ENCODE measurements at places on chromosomes 5 and 9.

DNA sequence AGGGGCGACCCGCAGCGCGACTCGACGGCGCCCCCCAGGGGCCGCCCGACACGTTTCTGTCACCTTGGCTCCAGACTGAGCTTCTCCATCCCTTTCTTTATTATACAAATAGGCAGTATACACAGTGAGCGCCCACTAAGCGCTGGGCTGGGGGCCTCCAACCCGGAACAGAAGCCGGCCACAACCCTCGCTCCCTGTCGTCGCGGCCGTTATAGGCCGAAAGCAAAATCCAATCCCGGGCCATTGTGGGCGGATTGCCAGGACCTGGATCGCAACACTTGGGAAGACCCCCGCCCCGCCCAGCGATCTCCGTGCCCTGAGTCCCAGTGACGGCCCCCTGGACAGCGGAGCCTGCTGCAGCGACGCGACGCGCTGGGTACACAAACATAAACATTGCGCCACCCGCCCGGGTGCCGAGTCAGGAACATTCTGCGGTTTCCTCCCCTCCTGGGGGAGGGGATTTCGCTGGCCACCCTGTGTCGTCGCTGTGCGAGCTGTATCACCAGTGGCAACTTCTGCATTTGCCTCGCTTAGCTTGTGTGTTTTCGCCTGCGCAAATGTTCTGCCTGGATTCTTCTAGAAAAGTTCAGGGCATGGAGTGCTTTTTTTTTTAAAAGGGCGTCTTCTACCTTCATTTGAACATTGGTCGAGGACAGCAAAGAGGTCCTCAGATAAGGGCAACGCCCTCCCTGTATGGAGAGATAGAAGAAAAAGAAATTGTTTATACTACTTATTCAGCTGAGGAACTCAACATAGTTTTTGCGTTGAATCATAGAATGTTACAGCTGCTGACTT is 1.3 kb upstream of the DUSP1 start:
- peak; percentile 54 for DNase-seq

- no peak for DNase-seq
Measured at GRCh38 chr5:42057254-42057690, 132.2 kb downstream of the FBXO4 start.

DNA sequence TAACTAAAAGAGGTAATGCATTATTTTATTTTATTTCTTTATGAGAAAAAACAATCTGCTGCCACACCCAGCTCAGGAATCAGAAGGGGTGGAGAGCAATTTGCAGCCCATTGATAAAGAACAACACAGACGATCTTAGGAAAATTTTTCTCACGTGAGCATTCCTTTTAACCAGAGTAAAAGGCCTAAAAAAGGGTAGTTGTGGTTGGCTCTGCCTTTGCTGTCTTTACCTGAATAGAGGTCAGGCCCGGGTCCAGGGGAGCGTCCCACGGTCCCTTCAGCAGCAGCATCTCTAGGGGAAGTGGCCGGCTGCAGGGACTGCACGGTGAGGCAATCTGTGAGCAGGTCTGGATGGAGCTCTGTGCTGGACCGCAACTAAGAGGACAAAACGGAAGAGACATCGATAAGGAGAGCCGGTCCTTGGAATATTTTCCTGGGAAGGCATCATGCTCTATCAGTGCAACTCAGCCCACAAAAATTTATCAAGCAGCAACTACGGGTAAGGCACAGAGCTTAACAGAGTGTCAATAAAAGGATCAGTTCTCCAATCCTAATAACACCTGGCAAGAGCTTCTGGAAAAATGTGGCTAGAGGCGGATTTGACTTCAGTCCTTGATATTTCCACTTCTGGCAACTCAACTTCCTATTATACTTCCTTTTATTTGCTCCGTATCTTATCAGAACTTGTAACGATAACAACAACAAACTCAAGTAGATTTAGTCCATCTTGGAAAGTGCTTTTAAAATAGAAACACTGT is 372.8 kb upstream of the RFX3 start:
- DNase-seq: no peak

- no peak for DNase-seq
Measured at GRCh38 chr5:176180339-176180738, 57.9 kb upstream of the SIMC1 start.

GRCh38 chr9:3906437-3907213 is 380.8 kb upstream of the RFX3 start:
- no peak for DNase-seq

- DNase-seq: no peak
Measured at GRCh38 chr9:9061627-9062026, 1262.0 kb upstream of the DMAC1 start.

GRCh38 chr5:16431490-16431889 is 34.1 kb downstream of the ZNF622 start:
- no peak for DNase-seq

DNA sequence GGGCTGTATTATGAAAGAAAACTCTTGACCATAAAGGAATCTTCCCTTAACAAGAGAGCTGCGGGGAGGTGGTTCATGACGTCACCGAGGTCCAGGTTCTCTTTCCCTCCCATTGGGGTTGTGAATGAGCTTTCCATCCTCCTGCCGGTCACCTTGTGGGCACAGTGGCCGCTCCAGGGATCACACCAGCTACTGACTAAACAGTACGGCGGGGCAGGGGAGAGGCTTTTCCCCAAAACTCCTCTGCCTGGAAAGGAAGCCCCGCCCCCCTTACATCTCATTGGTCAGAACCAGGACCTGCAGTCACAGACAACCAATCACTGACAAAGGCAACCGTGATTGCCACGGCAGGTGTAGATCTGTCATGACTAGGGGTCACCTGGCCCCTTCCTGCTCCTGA is 35.6 kb downstream of the ROR2 start:
- no peak for DNase-seq

GRCh38 chr5:158431369-158432029 is 572.6 kb upstream of the CLINT1 start:
- no peak for DNase-seq

- DNase-seq: no peak
Measured at GRCh38 chr9:20505574-20505973, 116.7 kb downstream of the MLLT3 start.

GRCh38 chr5:32869216-32869615 is 158.1 kb downstream of the NPR3 start:
- no peak for DNase-seq

DNA sequence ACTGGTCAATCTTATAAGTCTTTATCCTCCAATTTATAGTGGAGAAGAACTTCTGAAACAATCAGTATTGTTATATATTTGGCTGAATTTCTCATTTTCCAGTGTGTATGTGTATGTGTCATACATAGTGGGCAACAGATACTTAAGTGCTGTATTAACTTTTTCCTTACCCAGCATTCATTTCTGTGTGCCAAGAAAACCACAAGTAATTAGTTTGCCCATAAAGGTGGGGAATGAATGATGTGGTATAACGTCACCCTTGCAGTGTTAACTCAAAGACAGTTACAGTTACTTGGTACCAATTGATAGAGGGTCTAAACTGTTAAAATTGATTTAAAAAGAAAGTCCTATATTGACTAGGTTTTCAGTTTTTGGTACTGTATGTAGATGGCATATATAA is 2.0 kb downstream of the OGN start:
- no peak for DNase-seq

DNA sequence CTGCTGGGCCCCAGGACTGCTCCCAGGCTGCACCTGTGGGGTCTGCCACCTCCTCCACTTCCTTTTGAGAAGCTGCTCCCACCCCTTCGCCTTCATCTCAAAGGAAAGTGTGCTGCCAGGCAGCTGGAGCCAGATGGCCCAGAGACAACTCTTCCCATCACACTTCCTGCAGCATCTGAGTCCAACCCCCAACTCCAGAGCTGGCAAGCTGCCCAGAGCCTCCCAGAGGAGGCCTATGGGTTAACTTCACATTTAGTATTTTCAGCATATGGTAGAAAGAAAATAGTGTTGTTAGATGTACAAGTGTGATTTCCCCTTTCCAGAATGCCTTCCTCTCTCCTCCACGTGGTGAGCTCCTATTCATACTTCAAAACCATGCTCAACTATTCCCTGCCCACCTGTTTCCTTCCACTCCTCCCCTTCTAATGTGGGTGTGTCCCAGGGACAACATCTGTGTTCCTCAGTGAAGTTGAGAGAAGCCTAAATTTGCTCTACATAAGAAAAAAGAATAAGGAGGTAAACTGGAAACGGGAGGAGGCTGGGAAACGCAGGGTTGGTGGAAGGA is 38.6 kb upstream of the KCNMB1 start:
- DNase-seq: no peak

GRCh38 chr5:117652036-117652957 is 1077.7 kb upstream of the SEMA6A start:
- no peak for DNase-seq

- DNase-seq: no peak
Measured at GRCh38 chr5:119255571-119256356, 100.1 kb upstream of the TNFAIP8 start.

GRCh38 chr5:112614986-112615385 is 122.7 kb upstream of the APC start:
- DNase-seq: no peak

DNA sequence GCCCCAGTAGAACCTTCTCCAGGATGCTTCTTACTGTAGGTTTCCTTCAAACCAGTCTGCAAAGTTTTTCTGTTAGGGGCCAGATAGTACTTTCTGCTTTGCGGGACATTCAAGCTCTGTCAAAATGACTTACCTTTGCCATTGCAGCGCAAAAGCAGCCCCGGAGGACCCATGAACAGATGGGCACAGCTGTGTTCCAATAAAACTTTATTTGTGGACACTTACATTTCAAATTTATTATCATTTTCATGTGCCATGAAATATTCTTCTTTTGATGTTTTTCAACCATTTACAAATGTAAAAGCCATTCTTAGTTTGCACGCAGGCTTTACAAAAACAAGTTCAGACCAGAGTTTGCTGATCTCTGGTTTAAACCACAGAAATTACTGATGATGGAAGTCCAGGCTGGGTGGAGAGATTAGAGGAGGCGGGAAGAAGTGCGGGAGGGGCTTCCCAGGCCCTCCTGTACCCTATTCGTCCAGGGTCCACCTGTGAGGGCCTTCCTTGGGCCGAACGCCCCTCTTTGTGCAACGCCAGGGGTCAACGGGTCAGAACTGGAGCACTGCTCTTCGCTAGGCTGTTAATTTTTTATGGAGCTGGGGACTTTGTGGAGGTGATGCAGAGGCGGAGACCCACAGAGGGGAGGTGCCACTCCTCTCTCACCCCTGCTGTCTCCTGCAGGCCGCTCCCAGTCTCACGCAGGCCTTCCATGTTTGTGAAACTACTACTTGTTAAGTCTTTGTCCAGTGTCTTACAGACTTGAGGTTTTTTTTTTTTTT is 7.6 kb upstream of the ASS1 start:
- no peak for DNase-seq

GRCh38 chr9:76687861-76688391 is 76.3 kb upstream of the PCA3 start:
- no peak for DNase-seq

- no peak for DNase-seq
Measured at GRCh38 chr9:87181670-87182069, 234.4 kb upstream of the GAS1 start.

GRCh38 chr9:109022873-109023272 is 9.6 kb upstream of the CTNNAL1 start:
- no peak for DNase-seq

GRCh38 chr9:126494264-126494663 is 119.5 kb upstream of the LMX1B start:
- no peak for DNase-seq

DNA sequence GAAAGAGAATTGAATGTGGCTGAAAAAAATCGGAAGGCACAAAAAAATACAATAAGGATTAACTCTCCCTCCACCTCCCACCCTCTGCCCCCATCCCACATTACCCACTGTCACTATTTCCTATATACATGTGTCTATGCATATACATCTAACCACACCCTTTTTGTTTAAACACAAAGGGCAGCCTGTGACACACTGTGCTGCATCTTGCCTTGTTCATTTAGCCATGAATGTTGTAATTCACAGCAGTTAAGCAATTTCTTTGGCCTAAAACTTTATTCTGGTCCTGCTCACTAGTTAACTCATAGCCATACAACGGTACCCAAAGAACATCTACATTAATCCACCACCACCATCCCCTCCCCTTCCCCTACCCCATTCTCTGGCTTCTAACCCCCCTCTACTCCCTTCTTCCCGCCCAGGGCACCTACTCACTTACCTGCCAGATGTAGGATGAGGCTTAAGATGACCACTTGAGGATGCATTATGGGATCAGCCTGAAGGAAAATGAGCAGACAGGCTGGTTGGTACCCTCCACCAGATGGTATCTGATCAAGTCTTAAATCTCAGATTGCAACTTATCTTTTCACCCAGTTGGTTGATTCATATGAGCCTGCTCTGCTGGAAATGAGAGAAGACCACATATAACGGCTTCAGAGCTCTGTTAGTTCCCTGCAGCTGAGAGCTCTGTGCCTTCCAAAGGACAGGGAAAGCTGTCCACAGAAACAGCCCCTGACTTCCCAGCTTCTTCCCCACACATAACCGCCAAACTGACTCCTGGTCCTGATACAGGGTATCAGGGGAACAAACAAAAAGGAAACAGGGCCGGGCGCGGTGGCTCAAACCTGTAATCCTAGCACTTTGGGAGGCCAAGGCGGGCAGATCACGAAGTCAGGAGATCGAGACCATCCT is 1.2 kb downstream of the HAVCR1 start:
- DNase-seq: no peak

- no peak for DNase-seq
Measured at GRCh38 chr9:89541798-89542197, 43.9 kb upstream of the SEMA4D start.

GRCh38 chr9:127123064-127123890 is 842 bp upstream of the ANGPTL2 start:
- no peak for DNase-seq

- DNase-seq: no peak
Measured at GRCh38 chr9:69218166-69218565, 44.1 kb downstream of the TJP2 start.

DNA sequence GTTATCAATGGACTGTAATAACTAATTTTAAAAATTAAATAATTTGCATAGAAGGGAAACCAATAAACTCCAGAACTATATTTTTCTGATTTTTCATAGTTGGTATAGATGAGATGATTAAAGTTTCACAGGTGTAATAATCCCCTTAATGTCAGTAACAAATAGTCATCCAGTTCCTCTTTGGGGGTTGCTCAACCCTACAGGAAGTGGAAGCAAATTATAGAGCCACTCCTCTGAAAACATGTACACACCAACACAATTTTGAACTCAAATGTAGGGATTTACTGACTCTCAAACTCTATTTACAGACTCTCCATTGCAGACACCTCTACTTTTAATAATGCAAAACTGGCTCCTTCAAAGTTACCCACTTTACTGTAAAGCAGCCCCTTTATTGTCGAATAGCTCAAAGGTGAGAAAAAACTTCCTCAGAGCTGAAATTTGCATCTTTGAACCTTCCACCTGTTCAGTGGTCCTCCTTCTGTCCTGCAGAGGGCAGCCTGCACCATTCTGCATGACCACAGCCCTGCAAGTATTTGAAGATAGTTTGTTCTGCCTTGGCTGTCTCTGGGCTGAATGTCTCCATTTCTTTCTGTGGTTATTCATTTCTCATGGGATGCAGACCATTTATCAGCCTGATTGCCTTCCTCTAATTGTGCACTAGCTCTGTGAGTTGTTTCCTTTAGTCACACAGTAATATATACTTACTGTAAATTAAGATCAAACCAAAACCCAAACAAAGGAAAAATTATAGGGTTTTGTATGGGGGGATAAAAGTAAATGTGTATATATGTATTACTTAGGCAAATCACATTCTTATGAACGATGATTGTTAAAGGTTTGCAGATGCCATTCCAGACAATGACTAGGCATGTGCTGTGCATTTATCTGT is 383.2 kb upstream of the SGCD start:
- peak; percentile 69 for DNase-seq
